ENCODE measurements at places on chromosomes 1 and 21.

- DNase-seq: no peak
These were observed 56.7 kb downstream of the MRPL39 start for GRCh38 chr21:25550352-25551120.

DNA sequence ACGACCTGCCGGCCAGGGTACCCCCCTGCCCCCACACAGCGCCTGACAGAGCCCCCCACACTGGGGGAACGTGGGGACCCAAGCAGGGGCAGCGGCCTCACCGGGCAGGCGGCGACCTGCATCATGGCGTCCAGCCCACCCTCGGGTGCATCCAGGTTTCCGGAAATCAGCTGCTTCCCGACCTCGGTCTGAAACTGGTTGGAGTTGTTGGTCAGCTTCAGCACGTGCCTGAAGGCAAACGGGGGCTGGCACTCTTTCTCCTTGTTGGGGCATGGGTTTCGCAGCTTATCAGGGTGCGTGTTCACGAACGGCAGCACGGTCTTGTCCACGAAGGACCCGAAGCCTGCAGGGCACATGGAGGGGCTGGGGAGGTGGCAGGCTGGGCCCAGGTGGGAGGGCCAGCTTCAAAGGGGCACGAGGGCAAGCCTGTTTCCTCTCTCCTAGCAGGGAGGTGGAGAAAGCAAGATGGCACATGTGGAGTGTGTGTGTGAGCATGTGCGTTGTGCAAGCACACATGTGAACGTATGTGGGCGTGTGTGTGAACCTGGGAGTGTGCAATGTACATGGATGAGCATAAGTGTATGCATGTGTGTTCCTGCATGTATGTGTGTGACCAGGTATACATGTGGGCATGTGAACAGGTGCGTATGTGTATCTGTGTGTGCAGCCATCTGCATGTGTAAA lies 19.2 kb downstream of the ITGB2 start:
- no peak for DNase-seq

DNA sequence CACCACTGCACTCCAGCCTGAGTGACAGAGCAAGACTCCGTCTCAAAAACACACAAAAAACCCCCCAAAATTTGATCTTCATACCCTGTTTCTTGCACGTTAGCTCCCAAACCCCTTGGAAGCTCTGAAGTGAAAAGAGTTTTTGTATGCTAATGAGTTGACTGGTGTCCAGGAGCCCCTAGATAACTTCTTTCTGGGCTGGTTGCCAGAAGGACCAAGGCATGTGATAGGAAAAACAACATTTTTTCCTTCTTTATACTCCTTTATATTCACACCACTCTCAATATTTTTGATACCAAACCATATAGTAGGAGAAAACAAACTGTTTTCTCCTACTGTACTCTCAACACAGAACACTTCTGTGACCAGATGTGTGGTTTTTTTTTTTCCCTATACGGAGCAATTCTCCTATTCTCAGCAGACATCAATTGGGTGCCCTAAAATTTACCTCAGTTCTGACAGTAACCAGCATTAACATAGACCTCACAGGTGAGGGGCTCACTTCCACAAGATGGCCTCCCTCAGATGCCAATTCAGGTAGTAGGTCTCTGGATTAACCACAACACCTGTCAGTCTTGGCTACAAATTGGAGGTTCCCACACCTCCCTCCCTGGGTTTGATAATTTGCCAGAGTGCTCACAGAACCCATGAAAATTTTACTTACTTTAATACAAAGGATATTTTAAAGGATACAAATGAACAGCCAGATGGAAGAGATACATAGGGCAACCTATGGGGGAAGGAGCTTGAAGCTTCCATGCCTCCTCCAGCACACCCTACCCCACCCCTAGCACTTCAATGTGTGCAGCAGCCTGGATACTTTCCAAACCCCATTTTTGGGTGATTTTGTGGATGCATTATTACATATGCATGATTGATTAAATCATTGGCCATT lies 25.6 kb downstream of the ZYG11B start:
- no peak for DNase-seq

- no peak for DNase-seq
These were observed 1.7 kb downstream of the KCNJ10 start for GRCh38 chr1:160068225-160068624.

GRCh38 chr1:42420121-42420520 lies 35.7 kb downstream of the ZMYND12 start:
- no peak for DNase-seq

- DNase-seq: no peak
These were observed 499.2 kb downstream of the PLPP3 start for GRCh38 chr1:56080123-56080522.

GRCh38 chr1:171935664-171936063 lies 94.4 kb downstream of the DNM3 start:
- no peak for DNase-seq

DNA sequence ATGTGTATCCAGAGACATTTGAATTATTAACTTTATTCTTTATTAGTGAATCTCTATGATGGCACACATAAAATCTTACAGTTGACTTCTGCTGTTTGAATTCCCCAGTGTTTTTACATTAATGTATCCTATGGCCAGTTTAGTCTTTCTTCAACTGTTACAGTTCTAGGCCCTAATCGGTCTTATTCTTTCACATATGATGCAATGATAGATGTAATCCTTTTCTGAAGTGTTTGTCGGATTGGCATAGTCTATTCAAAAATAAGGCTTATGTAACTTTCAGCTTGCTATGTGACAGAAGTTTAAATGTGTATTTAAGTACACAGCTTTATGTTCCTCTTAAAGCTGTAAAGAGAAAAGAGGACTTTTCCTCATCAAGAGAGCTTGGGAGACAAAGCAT lies 26.4 kb upstream of the KIAA1614 start:
- no peak for DNase-seq

- DNase-seq: no peak
These were observed 7.1 kb upstream of the NSUN4 start for GRCh38 chr1:46333300-46334029.

DNA sequence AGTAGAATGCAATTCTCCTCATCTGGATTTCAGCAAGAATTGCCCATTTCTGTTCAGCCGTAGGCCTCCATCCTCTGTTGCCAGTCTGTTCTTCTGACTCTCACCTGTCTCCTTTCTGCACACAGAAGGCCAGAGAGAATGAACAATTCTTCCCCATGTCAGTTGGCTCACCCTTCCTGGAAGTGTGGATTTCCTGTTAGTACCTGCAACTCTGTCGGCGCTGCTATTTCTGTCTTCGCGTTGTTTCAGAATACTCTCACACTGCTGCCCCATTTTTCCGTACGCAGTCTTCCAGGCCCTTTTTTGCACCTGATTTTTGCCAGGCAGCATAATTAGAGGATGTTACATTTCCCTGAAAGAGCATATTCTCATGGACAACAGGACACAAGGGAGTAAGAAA lies 200.7 kb downstream of the FGGY start:
- DNase-seq: no peak

- DNase-seq: no peak
These were observed 20.0 kb downstream of the SLC16A4 start for GRCh38 chr1:110370827-110371226.

DNA sequence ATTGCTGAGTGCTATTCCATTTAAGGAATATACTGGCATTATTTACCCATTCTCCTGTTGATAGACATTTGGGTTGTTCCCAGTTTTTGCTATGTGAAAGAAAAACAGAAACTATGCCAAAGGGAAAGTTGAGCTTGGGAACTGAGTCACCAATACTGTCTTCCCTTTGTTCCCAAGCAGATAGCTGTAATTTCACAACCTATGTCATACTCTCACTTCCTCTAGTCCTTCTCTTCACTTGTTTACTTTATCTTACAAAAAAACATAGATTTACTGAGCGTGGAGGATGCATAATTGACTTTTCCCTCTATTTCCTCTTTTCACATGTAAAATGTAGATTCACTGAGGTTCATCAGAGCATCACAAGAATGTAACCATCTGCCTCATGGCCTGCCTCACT lies 32.4 kb upstream of the PGBD5 start:
- DNase-seq: no peak

GRCh38 chr1:150066838-150067183 lies 765 bp upstream of the VPS45 start:
- peak; percentile 19 for DNase-seq

- DNase-seq: no peak
These were observed 5.5 kb downstream of the SORT1 start for GRCh38 chr1:109392037-109392787.

GRCh38 chr1:169064103-169064502 lies 42.4 kb upstream of the ATP1B1 start:
- no peak for DNase-seq

- DNase-seq: no peak
These were observed 13.3 kb downstream of the OVAAL start for GRCh38 chr1:180571832-180572636.

DNA sequence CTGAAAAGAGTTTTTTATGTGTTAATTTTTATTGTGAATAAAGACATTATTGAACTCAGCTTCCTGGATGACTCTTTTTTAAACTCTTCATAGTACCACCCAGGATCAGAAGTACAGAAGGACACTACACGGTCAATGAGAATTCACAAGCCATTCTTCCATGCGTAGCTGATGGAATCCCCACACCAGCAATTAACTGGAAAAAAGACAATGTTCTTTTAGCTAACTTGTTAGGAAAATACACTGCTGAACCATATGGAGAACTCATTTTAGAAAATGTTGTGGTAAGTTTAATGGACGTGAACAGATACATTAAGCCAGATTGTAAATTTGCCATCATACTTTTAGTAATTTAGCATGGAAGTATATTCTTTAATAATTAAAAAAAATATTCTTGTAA lies 249.5 kb downstream of the TPR start:
- no peak for DNase-seq

DNA sequence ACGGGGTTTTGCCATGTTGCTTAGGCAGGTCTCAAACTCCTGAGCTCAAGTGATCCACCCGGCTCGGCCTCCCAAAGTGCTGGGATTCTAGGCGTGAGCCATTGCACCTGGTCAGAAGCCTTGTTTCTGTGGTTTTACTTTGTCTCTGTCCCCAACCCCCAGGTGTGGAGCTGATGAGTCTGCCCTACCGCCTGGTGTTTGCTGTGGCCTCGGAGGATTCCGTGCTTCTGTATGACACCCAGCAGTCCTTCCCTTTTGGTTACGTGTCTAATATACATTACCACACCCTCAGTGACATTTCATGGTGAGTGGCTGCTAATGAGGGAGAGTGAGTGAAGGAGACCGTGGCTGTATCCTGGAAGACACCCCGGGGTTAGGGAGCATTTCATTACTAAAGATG lies 26.1 kb downstream of the CHAF1B start:
- no peak for DNase-seq

DNA sequence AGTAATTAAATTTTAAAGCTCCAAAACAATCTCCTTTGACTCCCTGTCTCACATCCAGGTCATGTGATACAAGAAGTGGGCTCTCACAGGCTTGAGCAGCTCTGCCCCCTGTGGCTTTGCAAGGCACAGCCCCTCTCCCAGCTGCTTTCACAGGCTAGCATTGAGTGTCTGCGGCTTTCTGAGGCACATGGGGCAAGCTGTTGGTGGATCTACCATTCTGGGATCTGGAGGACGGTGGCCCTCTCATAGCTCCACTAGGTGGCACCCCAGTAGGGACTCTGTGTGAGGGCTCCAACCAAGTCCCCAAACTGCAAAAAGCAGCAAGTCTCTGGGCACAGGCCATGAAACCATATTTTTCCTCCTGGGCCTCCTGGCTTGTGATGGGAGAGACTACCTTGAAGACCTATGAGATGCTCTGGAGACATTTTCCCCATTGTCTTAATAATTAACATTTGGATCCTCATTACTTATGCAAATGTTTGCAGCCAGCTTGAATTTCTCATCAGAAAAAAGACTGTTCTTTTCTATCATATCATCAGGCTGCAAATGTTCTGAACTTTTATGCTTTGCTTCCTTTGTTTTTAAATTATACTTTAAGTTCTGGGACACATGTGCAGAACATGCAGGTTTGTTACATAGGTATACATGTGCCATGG lies 554.1 kb upstream of the OLFM3 start:
- no peak for DNase-seq

Measured in activated CD4-positive, alpha-beta T cell treated with anti-CD3 and anti-CD28 coated beads, Interleukin-2, amount 50 U/mL, for 1 hour (primary cell).